ENCODE measurements at places on chromosomes 6 and 20.

- DNase-seq, result no peak
Measured at GRCh38 chr6:32139590-32139989, 9.5 kb upstream of the FKBPL start.

DNA sequence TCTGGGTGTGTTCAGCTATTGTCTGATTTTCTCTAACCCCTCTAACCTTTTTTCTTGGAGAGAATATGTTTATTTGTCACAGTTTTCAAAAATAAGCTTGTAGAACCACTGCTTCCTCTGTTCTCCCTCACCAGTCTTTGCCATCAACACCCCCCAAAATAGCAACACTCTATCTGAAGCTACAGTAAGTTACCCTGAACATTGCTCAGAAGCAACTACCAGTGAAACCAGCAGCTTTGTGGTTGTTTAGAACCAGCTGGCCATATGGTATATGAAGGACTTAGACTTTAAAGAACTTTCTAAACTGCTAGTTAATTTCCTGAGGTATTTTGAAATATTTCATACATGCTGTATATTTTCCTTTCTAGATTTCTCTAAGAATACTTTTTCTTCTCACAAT, 242.9 kb downstream of the KHDRBS2 start:
- no peak for DNase-seq

DNA sequence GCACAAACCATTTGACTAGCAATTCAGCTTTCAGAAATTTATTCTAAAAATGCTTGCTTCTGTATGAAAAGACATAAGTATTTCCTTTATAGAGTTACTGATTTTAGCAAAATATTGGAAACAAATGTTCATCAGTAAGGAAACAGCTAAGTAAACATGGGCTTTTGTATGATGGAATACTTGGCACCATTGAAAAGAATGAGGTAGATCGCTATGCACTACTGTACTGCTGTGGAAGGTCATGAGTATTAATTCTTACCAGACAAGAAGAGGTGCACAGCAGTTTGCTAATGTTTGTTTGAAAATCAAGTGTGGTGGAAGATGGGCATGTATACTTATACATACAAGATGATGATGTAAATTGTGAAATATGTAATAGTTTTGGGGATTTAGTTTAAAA, 73.0 kb downstream of the FARS2 start:
- DNase-seq, result no peak

DNA sequence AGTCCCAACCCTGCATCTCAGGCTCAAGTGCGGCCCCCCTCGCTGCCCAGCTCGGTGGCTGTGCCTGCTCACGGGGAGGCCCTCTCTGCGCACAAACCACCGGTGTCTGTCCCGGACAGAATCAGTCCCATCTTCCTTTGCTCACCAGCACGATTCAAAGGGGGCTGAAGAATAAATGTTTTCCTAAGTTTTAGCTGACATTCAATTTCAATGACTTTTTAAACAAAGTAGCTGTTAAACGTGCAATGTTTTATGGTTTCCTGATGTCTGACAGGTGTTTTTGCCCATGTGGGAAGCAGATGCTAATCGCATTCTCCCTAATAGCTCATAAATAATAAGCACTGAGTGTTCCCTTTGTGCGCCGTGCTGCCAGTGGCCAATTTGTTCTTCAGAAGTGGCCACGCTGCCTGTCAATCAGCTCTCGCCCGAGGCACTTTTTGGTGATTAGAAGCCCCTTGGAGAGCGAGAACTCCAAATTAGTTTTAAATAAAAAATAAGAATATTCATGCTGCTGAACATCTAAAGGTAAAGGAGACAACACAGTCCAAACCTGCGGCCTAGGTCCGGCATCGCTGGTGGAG, 26.3 kb downstream of the BHLHE23 start:
- no peak for DNase-seq

GRCh38 chr6:33845031-33845745, 41.4 kb upstream of the MLN start:
- DNase-seq, result no peak

- DNase-seq, result no peak
Measured at GRCh38 chr6:30829639-30830255, 54.6 kb upstream of the DDR1 start.

DNA sequence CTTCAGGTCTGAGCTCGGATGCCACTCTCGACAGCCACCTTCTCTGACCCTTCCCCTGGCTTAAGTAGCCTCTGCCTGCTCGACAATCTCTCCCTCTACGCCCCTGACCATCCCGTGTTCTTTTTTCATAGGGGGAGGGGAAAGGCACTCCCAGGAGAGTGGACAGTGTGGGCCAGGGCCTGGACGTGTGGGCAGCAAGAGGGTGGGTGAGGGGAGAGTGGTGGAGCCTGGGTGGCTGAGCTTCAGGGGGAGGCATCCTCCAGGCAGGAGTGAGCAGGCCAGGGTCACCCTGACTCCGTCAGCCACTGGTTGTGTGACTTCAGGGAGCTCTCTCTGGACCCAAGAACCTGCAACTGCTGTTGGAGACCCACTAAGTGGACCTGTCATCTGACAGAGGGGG, 92.7 kb downstream of the CEBPB start:
- no peak for DNase-seq

DNA sequence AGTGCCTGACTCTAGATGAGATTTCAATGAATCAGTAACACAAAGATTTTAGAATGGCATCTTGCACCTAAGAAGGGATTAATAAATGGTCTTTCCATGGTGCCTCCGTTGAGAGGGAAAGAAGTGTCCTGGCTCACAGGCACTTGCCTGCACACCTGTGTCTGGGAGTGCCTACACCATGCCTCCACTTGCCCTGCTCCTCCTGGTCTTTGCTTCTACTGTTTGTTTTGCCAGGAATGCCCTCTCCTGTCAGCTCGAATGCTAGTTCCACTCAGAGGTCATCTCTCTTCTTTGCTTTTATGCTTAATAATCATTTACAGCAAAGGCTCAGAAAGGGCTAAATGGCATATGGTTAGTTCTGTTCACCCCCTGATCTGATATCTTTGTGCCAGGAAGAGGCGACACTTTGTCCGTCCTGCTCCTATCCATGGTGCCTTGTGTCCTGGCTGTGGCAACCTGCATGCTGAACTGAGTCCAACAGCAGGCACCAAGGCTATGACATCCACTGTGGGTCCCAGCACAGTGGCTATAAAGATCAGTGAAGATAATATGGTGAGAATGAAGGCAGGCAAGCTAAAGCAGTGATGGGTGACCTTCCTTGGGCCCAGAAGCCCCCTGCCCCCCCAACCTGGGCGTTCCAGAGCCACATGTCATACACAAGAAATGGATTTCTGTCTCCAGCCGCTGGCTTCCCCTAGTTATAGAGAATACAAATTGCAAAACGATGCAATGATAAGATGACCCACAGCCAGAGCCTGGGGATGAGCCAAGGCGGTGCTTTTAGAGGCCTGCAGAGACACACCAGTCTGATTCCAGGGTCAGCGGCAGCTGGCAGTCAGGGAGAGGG, 1.4 kb downstream of the C6orf132 start:
- DNase-seq, result no peak

All from activated CD4-positive, alpha-beta T cell treated with anti-CD3 and anti-CD28 coated beads, Interleukin-2, amount 50 U/mL, for 16 hours (primary cell).